ENCODE measurements at places on chromosomes 4 and X. TPM values are rescaled to one million over a fixed set of nuclear protein-coding genes. Genes with fewer than 3 reads are reported as not detected.

DOK7 gene
- polyA plus RNA-seq = not detected

MAGEC3 gene
- not detected for polyA plus RNA-seq

CT47B1 gene
- polyA plus RNA-seq = not detected

XIAP gene
- polyA plus RNA-seq = 15.3 TPM

PPBP gene
- polyA plus RNA-seq = not detected

GRCh38 chr4:157012296-157012695 lies 40.7 kb upstream of the PDGFC start:
- DNase-seq = no peak

DNA sequence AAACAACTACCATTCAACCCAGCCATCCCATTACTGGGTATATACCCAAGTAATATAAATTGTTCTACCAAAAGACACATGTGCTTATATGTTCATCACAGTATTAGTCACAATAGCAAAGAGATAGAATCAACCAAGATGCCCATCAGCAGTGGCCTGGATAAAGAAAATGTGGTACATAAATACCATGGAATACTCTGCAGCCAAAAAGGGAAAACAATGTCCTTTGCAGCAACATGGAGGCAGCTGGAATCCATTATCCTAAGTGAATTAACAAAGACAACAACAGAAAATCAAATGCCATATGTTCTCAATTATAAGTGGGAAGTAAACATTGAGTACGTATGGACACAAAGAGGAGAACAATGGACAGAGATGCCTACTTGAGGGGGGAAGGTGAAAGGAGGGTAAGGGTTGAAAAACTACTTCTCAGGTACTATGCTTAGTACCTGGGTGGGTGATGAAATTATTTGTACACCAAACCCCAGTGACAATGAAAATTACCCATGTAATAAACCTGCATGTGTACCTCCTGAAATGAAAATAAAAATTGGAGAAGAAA lies 632.1 kb upstream of the AADAT start:
- no peak for DNase-seq
